ENCODE measurements at places on chromosomes 16 and 17. TPM values are rescaled to one million over a fixed set of nuclear protein-coding genes. Genes with fewer than 3 reads are reported as not detected.

Gene SLC5A11
- not detected for total RNA-seq

Gene YWHAE
- total RNA-seq, result 660 TPM

Gene CHST5
- total RNA-seq, result 0.30 TPM

Gene RGS11
- total RNA-seq, result 13.1 TPM

DNA sequence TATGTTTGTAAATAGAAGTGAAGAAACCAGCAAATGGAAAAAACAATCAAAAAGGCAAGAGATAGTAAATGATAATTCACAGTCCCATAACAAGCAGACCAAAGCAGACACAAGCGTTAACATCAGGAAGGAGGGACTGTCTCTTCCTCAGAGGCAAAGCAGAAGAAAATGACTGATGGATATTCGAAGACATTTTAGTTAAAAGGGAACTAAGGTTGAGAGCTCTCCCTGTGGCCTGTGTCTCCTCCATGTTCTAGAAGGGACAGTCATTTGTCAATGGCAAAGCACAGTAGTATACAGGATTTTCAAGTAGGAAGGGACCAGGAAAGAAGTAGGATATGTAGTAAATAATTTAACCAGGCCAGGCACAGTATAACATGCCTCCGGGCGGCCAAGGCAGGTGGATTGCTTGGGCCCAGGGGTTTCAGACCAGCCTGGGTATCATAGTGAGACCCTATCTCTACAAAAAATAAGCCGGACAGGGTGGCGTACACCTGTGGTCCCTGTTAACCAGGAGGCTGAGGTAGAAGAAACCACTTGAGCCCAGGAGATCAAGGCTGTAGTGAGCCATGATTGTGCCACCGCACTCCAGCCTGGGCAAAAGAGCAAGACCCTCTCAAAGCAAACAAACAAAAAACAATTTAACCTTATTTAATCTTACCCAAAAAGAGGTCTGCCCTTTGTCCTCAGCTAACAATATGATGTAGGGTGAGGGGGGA lies 3.7 kb downstream of the ZDHHC7 start:
- no peaks in the 10 kb centered on the region for H3K36me3 ChIP-seq
- no peaks in the 10 kb centered on the region for H3K27me3 ChIP-seq
- H3K4me3 ChIP-seq, result no peak overlapping the region

DNA sequence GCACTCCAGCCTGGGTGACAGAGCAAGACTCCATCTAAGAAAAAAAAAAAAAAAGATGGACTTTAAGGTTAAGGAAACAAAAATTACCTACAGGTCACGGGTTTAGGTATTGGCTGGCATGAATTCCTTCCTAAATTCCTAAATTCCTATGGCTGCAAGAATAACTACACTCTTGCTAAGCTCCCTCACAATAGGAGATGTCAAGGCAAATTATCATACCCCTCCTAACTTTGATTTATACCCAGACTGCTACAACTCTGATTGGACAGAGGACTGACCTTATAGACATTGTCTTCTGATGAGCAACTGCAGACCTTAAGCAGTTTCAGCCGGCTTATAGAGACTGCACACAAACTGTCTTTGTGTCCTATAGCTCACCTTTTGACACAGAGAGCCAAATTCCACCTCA lies 25.1 kb upstream of the TMC7 start:
- no peaks in the 10 kb centered on the region for H3K36me3 ChIP-seq
- DNase-seq, result no peak
- peaks cover 4% of the 10 kb centered on the region for H3K4me1 ChIP-seq
- H3K27me3 ChIP-seq, result no peaks in the 10 kb centered on the region
- H3K4me3 ChIP-seq, result no peak overlapping the region

- peak; percentile 49 for DNase-seq
- peak overlapping the region; percentile 85 for H3K27ac ChIP-seq
- peaks cover 98% of the 10 kb centered on the region for H3K36me3 ChIP-seq
- H3K4me3 ChIP-seq, result no peak overlapping the region
- H3K27me3 ChIP-seq, result no peaks in the 10 kb centered on the region
Observed at GRCh38 chr17:41972571-41973407, 6.2 kb downstream of the CNP start.

DNA sequence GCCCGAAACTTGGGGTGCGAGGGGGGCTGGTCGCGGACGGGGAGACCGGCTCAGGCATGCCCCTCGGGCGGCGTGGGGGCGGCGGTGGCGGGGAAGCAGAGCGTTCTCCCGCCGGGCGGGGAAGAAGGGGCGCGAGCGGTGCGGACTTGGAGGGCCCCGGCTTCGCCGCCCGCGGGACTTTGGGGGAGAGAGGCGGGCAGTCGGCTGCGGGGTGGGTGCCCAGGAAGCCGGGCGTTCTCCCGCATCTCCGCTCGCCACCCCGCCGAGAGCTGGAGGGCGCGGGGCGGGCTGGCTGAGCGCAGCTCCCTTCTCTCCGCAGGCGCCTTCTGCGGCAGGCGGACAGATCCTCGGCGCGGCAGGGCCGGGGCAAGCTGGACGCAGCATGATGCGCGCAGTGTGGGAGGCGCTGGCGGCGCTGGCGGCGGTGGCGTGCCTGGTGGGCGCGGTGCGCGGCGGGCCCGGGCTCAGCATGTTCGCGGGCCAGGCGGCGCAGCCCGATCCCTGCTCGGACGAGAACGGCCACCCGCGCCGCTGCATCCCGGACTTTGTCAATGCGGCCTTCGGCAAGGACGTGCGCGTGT lies 772 bp downstream of the NTN1 start:
- peak overlapping the region; percentile 76 for H3K27ac ChIP-seq
- H3K4me3 ChIP-seq, result peak overlapping the region; percentile 71
- H3K36me3 ChIP-seq, result no peaks in the 10 kb centered on the region
- H3K4me1 ChIP-seq, result peaks cover 27% of the 10 kb centered on the region
- DNase-seq, result peak; percentile 28
- peaks cover 57% of the 10 kb centered on the region for H3K27me3 ChIP-seq

DNA sequence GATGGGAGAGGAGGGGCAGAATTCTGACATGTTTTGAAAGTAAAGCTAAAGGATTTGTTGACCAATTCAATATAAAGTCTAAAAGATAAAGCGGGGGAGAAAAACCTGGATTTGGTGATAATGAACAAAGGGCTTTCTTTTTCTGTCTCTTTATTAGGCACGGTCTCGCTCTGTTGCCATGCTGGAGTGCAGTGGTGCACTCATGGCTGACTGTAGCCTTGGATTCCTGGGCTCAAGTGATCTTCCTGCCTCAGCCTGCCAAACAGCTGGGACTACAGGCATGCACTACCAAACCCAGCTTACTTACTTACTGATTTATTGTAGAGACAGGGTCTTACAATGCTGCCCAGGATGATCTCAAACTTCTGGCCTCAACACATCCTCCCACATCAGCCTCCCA lies 7.5 kb downstream of the CDR2 start:
- H3K27ac ChIP-seq, result no peak overlapping the region
- H3K27me3 ChIP-seq, result no peaks in the 10 kb centered on the region
- H3K4me1 ChIP-seq, result peaks cover 38% of the 10 kb centered on the region
- no peaks in the 10 kb centered on the region for H3K36me3 ChIP-seq

GRCh38 chr16:1048442-1049112 lies 24.0 kb upstream of the SSTR5 start:
- DNase-seq, result peak; percentile 80
- no peak overlapping the region for H3K4me3 ChIP-seq
- H3K27me3 ChIP-seq, result peaks cover 56% of the 10 kb centered on the region
- no peak overlapping the region for H3K27ac ChIP-seq
- no peaks in the 10 kb centered on the region for H3K36me3 ChIP-seq
- peaks cover 10% of the 10 kb centered on the region for H3K4me1 ChIP-seq

- H3K4me1 ChIP-seq, result no peaks in the 10 kb centered on the region
- no peak overlapping the region for H3K4me3 ChIP-seq
- DNase-seq, result no peak
- H3K27ac ChIP-seq, result no peak overlapping the region
Observed at GRCh38 chr16:74123195-74123594, 173.4 kb upstream of the PSMD7 start.

DNA sequence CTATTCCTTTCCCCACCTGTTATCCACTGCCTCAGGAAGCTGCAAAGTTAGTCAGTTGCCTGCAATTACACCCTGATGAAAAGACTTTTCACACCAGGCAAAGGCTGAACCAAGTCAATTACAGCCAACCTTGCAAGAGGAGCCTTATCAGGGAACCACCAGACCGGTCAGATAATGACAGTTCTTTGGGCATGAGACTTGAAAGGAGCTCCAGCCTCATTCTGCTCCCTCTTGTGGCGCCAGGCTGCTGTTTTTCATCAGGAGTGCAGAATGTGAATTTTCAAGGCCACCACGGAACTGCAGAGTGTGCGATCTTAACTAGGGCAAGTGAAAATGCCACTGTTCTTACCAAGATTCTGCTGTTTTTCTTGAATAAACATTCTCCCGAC lies 22.5 kb downstream of the DNAI2 start:
- peak; percentile 81 for DNase-seq
- H3K4me1 ChIP-seq, result peaks cover 22% of the 10 kb centered on the region
- no peak overlapping the region for H3K4me3 ChIP-seq
- H3K36me3 ChIP-seq, result no peaks in the 10 kb centered on the region
